T-helper 9 cell (primary cell): ENCODE measurements at places on chromosomes 3 and 15.

- no peak for DNase-seq
Observed at GRCh38 chr3:63986146-63986545, 37.1 kb downstream of the PSMD6 start.

- no peak for DNase-seq
Observed at GRCh38 chr3:12232785-12233300, 56.0 kb upstream of the PPARG start.

- DNase-seq = no peak
Observed at GRCh38 chr3:194221336-194221735, 85.4 kb downstream of the HES1 start.

- no peak for DNase-seq
Observed at GRCh38 chr15:23828786-23829185, 141.7 kb upstream of the NDN start.

DNA sequence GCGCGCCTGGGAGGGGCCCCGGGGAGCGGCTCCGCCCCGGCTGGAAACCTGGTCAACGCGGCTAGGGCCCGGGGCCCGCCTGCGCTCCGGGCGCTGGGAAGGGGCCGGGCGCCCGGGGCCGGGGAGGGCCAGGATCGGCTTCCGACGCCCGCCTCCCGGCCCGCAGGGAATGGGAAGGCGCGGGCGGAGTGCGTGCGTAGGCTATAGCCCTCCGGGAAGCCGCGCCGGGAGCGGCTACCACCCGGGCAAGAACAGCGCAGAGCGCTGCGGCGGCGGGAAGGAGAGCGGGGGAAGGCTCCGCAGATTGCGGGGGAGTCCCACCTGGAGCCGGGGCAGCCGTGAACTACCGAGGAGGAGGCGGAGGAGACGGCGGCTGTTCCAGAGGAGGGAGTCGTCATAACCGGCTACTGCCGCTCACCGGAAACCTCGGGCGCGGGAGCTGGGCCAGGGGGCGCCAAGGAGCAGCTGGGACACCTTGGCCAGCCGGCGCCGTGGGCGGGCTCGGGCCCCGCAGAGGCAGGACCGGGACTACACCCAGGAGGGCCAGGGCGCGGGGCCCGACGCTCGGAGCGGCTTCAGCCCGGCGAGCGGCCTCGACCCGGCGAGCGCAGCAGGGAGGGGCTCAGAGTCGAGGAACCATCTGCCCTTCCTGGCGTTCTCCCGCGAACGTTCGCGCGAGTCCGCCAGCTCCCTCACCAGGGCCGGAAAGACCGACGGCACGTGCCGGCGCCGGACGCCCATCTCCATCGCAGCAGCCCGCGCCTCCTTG is at the start of gene EOGT:
Gene EOGT (minus strand): TSS at position 432 of the 769 bp plus-strand sequence. CDS start 3,838 bp downstream, outside the sequence.
- peak; percentile 75 for DNase-seq

DNA sequence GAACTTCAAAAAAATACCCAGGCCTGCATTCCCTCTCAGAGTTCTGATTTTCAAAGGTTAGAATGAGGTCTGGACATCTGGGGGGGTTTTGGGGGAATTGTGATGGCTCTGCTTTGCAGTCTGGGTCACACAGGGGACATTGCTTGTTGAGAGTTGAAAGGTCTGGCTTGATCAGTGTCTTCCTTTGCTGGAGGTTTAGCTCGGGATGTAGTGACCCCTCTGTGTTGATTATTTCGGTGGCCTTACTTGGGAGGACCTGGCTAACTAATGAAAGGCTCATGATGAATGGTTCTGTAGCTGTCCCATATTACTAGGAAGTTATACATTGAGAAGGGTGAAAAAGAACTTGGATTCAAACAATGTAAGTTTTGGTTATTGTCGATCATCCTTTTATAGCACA is 23.7 kb downstream of the TPM1 start:
- DNase-seq = no peak

- DNase-seq = no peak
Observed at GRCh38 chr3:126945171-126945721, 37.7 kb upstream of the PLXNA1 start.

DNA sequence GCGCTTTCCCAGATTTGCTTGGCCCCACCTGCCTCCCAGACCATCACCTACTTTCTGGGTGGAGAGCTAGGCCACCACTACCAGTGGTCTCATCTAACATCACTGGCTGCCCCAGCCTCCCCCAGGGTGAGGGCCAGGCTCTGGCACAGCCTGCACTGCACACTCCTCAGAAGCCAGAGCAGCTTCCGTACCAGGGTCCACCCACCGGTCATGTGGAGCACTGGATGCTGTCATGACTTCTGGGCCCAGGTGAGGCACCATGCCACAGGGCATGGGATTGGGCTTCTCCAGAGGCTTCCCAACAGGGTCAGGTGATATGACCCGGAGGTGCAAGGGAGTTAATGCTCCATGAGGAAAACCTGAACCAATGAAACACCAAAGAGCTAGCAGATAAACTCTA is 14.0 kb downstream of the MEGF11 start:
- DNase-seq = no peak

DNA sequence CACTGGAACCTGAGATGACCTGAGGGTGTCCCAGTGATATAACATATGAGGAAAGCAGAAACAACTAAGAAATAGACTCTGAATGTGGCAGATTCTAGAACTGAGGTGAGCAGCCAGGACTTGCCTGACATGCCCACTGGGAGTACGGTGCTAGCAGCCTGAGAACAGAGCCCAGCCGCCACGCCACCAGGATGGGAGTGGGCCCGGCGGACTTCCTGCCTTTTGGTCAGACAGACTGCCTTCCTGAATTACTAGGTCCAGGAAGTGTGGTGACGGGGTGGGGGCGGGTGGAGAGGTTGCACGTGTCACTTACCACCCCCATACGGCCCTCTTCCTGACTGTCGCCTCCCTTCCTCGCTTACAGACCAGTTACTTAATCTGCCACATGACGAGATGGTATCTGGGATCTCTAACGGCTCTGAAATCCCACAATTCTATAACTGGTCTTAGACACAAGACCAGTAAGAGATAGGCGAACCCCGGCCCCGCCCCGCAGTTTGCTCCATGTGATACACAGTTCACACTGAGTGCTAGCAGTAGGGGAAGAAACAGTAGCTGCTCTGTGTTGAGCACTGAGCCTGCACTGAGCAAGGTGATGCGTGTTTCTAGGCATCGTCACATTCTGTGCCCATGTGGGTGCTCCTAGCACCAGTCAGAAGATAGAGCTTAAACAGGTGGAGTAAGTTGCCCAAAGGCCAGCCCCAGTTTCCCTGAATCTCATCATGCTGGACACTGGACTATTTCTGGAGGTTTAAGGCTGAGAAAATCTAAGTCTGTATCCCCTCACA is 95.7 kb downstream of the CPN2 start:
- no peak for DNase-seq

DNA sequence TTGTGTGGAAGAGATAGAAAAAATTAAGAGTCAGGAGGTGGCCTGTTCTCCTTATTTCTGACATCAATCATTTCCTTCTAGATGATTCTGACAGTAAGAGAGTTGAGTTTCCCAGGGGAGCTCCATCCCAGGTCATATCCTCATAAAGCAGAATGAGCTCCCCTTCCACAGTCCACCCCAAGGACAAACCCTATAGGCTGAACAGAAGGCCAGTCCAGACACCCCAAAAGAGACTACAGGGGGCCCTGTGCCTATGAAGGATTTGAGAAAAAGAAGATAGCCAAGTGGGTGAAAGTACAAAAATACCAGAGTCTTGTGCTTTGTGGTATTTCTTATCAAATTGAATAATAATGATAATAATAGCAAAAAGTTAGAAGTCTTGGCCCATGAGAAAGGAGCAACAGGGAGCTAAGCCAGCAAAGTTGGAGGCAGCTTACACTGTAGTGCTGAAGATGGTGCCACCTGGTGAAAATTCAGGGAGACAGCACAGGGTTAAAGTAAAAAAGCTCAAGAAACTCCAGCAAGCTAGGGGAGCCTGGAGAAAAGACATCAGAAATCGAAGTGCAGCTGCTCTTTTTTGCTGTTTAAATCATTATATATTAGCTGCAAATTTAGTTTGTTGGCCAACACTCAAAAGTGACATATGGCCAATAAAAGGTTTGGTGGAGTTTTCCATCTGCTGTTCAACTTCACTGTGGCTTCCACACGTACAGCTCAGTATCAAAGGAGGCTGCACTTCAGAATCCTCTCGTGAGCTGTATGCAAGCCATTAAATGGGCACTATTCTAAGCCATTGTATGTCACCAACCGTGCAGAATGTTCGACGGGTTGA is 35.8 kb upstream of the SLC24A5 start:
- DNase-seq = no peak

GRCh38 chr15:52493968-52494367 is 34.7 kb downstream of the MYO5A start:
- no peak for DNase-seq

GRCh38 chr3:78614486-78614885 is 1153.3 kb downstream of the ROBO1 start:
- DNase-seq = no peak

GRCh38 chr3:14303336-14304100 is 98.9 kb upstream of the SLC6A6 start:
- DNase-seq = no peak

DNA sequence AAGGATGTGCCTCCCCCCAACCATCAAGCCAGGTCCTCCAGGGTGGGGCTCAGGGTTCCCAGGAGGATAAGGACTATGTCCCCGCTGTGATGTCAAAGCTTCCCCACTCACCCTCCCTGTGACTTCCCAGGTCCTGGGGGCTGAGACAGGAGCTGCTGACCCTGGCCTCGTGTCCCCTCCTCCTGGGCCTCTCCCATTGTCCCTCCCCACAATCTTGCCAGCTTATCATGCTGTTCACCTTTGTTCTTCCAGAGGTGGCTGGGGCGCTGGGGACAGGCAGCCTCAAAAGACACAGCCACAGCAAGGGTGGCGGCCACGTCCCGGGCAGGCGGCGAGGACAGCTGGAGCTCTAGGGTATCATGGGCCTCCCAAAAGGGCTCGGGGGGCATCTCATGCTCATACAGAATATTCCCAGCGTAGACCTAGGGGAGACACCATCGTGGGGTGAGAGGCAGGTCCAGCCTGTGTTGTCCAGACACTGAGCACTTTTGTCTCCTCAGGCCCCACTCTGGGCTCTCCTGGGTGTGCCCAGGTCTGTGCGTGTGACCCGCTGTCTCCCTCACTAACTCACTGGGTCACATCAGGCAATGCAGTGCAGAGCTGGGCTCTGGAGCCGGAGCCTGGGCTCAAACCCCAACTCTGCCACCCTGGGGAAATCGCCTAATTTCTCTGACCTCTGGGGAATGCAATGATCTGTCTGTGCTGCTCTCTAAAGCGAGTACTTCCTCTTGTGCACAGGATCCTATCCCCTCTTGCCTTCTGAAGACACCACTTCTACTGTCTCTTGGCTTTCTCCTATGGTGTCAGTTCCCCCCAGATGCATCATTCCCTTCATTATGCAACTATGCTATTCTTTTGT is 30.0 kb downstream of the SNX33 start:
- no peak for DNase-seq

DNA sequence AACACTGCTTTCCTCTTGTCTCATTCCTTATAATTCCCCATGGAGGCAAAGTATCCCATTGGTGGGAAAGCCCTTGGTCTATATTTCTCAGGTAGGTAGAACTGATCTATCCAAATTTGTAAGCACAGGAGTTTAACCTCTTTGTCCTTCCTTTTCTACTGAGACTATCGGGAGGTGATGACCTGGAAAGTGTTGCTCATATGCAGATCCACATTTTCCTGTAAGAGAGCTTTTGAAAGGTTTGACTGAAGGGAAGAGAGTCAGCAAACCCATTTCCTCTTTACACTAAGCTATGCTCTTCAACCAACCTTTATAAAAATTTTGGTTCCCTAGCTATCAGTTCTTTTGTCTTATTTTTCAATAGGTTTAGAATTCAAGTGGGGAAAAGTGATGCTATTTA is 200.7 kb downstream of the TIGIT start:
- no peak for DNase-seq

- DNase-seq = peak; percentile 87
Observed at GRCh38 chr3:49719214-49719884, at the start of gene AMIGO3. Gene AMIGO3 (minus strand): TSS chr3:49719684. CDS start chr3:49719465, 219 bp downstream.

- DNase-seq = no peak
Observed at GRCh38 chr15:75034615-75035014, 11.2 kb downstream of the PPCDC start.

- DNase-seq = no peak
Observed at GRCh38 chr3:5388091-5388490, 200.6 kb downstream of the EDEM1 start.

- no peak for DNase-seq
Observed at GRCh38 chr15:70375006-70375431, 277.3 kb upstream of the TLE3 start.
